ENCODE measurements at places on chromosomes 7 and 10.

GRCh38 chr10:20593649-20594048 lies 303.5 kb downstream of the NEBL start:
- peak; percentile 53 for DNase-seq

DNA sequence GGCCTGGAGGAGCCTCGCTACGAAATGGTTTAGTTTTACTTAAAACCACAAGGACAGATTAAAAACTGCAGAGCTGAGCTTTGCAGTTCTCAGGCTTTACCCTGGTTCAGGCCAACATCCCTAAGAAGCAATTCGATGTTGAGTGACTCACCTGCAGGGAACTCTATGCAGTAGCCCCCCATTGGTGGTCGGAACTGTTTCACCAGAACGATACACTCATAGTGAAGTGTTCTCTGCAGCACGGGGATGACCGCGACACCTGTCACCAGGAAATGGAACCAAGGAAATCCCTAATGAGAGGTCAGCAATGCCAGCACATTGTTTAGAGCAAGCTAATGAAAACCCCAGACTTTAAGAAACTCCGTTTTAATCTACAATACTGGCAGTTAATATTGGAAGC lies 18.0 kb downstream of the NUDT5 start:
- peak; percentile 50 for DNase-seq

DNA sequence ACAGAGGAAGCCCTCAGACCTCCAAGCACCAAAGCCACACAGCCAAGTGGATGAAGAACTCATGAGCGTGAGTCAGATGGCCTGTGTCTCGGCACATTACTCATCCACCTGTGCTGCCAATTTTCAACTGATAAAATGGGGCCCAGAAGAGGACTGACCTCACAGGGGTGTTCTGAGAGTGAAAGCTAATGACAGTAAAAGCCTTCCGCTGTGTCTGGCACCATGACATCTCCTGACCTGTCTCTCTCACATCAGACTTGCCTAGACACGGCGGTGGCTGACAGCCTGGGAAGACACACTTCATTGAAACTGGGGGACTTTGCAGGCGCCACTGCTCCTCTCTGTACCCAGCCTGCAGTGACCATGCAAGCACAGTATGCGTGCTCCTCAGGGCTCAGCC lies 8.3 kb upstream of the SLC18A3 start:
- DNase-seq: no peak

DNA sequence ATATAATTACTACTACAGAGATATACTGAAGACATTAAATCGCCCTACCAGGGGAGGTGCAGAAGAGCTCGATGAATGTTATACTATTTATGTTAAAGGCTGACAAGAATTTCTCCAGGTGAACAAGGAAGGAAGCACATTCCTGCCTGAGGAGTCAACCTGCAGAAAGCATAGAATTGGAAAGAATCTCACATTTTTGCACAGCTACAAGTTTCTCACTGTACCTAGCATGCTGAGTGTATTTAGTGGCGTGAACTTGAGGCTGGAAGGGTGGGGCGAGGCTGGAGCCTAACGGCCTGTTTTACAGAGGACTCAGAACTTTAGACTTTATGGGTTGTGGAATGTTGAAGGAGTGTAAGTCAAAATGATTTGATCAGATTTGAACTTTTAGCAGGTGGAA lies 373.6 kb upstream of the LRGUK start:
- DNase-seq: no peak

- no peak for DNase-seq
Observed at GRCh38 chr7:20479706-20480105, 135.8 kb upstream of the ABCB5 start.

- DNase-seq: no peak
Observed at GRCh38 chr10:3702056-3702546, 82.9 kb downstream of the KLF6 start.

DNA sequence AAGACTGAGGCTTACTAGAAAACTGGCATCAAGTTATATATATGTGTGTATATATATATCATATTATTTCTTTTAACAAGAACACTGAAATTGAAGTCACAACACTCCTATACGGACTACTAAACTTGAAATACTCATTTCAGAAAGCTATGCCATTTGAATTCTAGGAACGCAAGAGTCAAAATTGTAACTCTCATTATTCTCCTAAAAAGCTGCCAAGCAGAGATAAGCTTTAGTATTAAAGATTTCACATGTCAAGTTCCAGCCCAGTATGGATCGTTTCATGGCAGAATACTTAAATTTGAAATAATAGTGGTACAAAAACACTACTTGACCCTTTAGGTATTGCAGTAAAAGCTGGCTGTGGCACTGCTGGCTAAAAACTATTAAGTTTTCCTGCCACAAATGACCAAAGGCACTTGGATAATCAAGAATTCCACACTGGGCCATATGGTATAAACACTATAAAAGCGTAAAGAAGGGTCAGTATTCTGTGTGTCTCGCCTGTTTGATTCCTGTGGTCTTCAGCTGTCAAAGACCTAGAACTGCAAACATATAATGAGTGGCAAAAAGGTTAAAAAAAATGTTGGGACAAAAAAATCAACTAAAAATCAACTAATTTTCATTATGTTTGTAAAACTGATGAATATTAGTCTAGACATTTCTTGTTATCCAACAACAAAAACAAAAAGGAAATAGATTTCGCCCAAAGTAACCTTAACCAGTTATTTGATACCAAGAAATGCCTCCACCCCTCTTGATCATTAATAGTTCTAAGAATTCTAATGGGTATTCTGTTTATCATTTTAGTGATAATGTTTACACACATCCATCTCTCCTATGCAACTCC lies 2.4 kb downstream of the CCDC71L start:
- no peak for DNase-seq

DNA sequence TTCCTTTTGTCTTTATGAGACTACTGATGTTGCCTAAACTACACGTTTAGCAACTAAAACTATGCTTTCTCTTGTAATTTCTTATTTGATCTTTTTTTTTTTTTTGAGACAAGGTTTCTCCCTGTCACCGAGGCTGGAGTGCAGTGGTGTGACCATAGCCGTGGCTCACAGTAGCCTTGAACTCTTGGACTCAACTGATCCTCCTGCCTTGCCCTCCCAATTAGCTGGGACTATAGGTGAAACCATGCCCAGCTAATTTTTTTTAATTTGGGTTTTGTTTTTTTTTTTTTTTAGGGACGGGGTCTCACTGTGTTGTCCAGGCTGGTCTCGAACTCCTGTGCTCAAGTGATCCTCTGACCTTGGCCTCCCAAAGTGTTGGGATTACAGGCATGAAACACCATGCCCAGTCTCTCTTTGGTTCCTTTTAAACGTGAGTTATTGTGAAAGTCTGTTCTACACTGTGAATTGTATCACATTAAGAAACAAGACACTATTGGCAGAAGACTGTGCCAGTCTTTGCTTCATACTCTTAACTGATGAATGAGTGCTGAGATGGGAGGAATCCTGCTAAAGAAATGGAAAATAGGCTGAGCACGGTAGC lies 6.4 kb downstream of the TMEM248 start:
- DNase-seq: no peak

DNA sequence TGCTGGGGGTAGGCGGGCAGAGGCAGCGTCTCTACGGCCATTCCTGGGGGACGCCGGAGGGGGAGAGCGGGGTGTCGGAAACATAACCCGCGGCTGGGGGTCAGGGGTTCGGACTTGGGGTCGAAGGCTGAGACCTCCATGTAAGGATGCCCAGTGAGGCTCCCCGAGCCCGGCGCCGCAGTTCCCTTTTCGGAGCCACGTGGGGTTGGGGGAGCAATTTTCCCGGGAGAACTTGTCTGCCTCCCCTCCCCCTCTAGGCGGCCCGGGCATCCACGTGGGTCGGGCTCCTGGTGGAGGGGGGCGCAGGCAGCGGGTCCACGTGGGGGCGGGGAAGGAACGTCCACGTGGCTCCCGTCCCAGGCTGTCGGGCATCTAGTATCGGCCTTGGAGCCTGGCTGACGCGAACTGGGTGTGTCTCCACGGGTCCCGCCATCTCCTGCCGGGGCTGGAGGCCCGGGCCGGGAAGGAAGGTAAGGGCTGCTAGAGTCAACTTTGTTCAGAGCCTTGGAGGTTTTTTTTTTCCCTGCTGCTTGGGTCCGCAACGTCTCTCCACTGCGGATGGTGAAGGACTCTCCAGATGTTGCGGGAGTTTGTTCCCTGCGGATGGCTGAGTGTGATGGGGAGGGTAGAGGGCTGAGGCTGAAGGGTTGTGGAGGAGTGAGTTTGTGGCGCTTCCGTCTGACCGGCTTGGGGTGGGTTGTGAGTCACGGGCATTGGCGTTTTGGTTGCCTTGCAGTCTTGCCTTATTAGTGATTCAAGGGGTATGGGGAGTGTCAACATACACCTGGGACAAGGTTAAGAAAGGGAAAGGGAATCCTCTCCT lies 744 bp downstream of the PPRC1 start:
- DNase-seq: peak; percentile 86
